ENCODE measurements at places on chromosomes 1 and 21.

GRCh38 chr1:220928320-220928719 lies 49.1 kb downstream of the HLX start:
- DNase-seq, result no peak

DNA sequence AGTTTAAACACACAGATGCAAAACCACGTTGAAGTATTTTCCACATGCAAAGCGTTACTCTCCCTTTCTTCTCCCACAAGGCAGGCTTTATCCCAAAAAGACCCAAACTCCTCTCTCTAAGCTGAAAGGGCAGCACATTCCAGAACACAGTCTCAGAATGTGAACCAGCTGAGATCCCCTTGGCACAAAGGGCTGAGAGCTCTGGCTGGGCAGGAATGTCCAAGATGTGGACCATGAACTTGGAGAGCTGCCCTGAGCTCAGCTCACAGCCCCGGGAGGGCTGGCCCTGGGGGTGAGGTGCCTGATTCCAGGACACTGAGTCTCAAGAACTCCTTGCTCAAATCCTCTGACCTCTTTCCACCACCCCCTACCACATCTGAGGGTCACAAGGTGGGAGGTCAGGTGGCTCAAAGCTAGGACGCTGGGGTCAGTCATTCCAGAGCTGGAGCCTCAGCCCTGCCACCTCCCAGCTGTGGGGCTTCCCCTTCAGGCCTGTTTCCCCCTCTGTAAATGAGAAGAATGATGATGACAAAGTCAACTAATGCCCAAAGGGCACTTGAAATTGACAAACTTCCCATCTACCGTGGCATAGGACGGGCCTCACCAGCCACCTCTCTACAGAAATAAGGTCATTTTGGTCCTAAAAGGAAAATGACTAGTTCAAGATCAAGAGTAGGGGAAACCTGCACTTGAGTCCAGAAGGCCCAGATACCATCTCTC lies 11.5 kb downstream of the ALDH4A1 start:
- DNase-seq, result no peak

DNA sequence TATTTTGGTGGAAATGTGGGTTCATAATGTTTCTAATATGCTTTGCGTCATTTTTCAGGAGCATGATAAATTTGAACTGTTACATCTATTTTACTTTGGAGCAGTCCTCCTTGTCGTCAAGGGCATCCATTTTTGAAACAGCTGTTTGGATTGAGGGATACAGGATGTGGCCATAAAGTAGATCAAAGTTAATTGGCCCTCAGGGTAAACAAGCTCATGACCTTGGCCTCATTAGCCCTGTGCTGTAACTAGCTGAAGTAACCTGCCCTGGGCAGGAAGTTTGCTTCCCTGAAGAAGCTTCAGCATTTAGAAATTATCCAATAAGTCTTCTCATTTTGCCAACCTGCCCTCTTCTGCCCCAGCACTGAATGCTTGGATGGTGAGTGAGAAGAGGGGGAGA lies 24.8 kb upstream of the RGL1 start:
- no peak for DNase-seq

DNA sequence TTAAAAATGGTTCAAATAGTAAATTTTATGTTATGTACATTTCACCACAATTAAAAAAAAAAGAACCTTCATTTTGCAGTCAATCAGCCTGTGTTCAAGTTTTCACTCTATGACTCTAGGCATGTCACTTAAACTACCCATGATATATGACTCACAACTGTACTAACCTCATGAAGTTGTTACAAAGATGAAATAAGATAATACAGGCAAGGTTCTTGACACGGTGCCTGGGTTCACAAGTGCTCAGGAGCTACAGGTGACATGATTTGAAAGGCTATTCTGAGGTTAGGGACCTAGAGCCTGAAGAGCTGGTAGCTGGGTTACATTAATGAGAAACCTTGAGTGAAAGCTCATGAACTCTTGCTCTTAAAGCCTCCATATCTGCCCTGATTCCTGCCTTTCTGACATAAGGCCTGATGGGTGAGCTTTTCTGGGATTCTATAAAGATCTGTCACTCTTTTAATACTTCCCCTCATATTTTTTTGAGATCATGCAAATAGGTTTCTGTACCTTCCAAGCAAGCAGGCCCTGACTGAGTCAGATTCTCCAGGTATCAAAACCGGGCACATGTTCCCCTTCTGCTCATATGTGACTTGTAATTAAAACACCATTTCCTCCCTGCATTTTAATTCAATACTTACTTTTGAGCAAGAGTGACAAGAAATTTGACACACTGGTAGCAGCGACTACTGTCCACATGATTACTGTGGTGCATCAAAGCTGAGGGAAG lies 34.0 kb downstream of the PCSK9 start:
- DNase-seq, result no peak

DNA sequence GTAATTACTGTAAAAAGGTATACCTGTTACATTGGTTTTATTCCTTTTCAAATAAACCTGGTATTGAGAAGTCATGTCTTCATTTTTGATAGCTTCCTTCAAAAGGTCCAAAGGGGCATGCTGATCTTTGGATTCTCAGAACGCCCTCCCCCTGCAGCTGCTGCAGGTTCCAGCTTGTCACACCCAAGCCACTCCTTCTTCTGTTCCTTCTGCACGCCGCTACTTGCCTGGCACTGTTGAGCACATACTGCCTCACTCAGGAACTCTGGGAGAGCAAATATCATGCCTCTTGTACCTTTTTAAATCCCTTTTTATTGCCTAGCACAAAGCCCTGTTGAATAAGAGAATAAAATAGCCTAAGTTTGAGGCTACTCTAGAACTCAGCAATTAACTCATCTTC lies 136.9 kb downstream of the BARHL2 start:
- no peak for DNase-seq

DNA sequence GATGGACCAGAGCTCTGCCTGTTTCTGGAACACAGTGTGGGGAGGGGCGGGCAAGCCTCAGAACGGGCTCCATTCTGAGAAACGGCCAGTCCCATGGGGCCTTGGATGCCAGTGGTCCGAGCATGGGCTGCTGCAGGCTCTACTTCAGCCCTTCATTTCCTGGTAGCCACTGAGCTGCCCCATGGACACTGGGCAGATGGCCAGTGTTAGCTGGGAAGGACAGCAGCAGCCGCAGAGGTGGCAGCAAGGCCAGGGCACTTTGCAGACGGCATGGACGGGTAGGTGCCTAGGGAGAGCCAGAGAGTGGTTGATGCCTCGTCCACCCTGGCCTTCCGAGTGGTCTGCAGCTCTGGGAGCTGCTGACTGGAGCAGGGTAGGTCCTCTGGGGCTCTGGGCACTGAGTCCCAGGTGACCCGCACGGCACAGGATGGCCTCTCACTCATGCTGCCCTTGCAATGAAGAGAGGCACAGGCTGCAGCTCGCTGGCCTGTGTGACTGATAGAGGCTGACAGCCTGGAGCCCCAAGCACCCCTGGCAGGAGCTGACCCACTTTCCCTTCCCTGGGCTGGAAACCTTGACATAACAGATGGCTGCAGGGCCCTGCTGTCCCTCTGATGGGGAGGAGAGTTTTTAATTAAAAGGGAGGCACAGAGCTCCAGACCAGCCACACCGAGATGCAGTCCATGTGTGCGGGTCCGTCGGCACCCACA lies 87.7 kb upstream of the COL6A1 start:
- no peak for DNase-seq

DNA sequence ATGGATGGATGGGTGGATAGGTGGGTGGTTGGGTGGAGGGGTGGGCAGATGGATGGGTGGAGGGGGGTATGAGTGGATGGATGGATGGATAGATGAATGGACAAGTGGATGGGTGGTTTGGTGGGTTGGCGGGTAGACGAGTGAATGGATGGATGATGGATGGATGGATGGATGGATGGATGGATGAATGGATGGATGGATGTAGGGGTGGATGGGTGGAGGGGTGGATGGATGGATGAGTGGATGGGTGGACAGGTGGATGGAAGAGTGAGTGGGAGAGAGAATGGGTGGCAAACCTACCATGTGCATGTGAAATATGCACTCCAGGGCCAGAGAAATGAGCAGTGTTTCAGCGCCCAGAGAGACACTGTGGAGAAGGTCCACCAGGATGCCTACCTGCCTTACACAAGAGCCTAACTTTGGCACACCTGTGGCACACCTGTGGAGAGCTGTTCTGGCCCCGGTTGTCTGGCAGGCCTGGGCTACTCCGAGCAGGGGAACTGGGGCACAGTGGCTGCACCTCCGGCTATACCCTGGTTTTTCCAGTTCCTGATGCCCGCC lies 12.8 kb downstream of the EPHA2 start:
- DNase-seq, result no peak

GRCh38 chr1:197448121-197448779 lies 180.2 kb downstream of the CRB1 start:
- DNase-seq, result no peak

GRCh38 chr1:199858856-199859255 lies 168.7 kb upstream of the NR5A2 start:
- DNase-seq, result no peak

- peak; percentile 5 for DNase-seq
These were observed 64.3 kb upstream of the ZC3H12A start for GRCh38 chr1:37410105-37410504.

DNA sequence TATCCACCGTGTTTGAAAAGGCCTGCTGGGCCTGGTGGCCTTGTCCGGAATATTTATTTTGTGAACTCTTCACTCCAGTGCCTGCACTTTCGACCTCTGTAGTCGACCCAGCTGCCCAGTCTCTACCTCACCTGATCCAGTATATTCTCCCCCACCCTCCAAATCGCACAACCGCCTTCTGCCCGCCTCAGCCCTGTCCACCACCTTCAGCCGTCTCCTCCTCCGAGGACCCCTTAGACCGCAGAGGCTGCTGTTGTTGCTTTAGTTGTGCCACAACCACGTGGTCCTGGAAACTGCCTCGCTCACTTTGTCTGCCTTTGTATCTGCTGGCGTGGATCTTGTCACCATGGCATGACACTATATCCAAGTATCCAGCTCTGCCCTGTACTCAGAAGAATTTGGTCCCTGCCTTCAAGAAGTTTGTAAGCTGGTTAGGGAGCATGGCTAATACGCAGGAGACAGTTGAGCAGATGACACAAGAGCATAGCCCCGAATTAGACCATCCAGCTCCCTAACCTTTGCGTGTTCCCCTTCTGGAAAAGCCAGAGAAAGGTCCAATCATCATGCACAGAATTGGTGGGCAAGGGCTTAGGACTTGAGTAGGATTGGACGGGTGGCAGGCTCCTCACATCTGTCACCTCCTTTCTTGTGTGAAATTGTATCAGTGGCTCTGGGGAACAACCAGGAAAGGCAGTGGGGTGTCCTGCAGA lies 1.5 kb downstream of the PHGDH start:
- DNase-seq, result no peak

GRCh38 chr1:153534925-153535241 lies 908 bp downstream of the S100A6 start:
- no peak for DNase-seq

DNA sequence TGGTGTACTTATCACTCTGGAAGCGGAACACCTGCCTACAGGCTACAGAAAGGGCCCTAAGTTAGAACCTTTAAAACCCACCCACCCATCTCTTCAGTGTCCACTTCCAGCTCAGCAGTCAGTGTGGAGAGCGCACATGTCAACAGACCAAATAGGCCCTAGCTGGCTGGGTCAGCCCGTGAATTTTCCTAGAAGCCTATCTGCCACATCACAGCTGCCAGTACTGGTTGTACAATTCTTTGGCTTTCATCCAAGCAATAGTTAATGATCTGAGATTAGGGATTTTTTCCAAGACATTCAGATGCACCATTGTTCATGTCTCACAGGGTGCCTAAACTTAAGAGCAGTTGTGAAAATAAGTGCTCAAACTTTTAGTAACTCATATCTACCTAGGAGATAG lies 197.1 kb downstream of the KCNK2 start:
- no peak for DNase-seq

DNA sequence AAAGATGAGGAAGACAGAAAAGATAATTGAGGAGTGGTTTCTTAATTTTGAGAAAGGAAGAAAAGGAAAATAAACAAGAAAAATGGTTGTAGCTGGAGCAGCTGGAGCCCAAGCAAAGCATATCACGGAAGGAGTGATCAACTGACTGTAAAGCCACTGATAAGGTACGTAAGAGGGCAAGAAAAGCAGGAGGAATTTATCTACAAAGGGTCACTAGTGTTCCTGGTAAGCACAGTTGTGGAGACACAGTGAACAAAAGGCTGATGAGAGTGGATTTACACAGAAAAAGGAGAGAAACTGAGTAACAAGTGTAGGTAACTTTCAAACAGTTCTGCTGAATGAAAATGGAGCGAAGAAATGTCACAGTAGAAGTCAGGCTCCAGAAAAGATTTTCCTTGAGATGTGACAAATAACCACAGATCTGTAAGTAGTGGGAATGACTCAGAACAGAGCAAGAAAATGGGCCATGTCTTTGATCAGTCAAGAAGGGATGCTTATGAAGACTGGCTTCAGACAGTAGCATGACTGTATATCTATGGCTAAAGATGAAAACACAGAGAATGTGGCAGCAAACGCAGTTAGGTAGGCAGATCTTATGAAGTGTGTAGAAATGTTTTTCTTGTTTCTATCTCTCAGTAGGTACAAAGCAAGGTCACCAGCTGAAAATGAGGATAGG lies 45.6 kb upstream of the RBM34 start:
- DNase-seq, result peak; percentile 42

GRCh38 chr1:213986020-213986924 lies 1.5 kb upstream of the PROX1 start:
- no peak for DNase-seq

DNA sequence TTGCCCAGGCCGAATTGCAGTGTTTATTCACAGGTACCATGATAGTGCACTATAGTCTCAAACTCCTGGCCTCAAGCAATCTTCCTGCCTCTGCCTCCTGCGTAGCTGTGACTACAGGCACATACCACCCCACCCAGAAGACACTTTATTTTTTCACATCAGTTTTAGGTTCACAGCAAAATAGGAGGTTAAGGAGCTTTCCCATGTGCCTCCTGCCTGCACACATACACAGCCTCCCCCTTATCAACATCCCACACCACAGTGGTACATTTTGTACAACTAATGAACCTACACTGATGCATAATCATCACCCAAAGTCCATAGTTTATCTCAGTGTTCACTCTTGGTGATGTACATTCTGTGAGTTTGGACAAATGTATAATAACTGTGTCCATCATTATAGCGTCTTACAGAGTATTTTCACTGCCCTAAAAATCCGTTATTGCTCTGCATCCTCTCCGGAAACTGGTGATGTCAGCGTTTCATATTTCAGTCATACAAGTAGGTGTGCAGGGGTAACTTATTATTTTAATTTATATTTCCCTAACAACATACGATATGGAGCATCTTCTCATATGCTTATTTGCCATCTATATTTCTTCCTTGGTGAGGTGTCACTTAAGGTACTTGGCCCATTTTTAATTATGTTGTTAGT lies 23.2 kb downstream of the OR13G1 start:
- no peak for DNase-seq

- DNase-seq, result peak; percentile 43
These were observed 34.8 kb downstream of the ACOT7 start for GRCh38 chr1:6358757-6359201.

- DNase-seq, result no peak
These were observed 586.2 kb upstream of the ADGRL4 start for GRCh38 chr1:79592707-79593106.

GRCh38 chr1:84078108-84078841 lies 65.8 kb upstream of the PRKACB start:
- no peak for DNase-seq

DNA sequence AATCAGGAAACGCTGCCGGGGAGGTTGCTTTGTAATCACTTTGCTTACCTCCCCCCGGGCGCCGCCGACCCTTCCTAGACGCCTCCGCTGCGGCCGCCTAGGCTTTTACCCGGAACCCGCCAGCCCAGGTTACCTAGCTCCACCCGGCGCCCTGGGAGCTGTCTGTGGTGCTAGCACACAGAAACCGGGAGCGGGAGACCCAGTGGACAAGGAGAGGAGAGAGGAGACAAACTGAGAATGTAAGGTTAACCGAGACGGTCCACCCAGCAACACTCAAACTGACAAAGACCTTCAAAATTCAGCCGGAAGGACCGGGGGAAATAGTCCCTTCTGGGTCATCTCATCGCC lies 9.8 kb downstream of the BARHL2 start:
- DNase-seq, result no peak

All from stimulated activated CD4-positive, alpha-beta T cell treated with anti-CD3 and anti-CD28 coated beads, Interleukin-4, amount 100 ng/mL, for 24 hours (primary cell).